ENCODE measurements at places on chromosomes 12 and 14. TPM values are rescaled to one million over a fixed set of nuclear protein-coding genes. Genes with fewer than 3 reads are reported as not detected.

GRCh38 chr14:54593860-54594259, 26.9 kb downstream of the SAMD4A start:
- DNase-seq = peak; percentile 71

- peak; percentile 41 for DNase-seq
Observed at GRCh38 chr12:23834076-23834475, 115.4 kb downstream of the SOX5 start.

- DNase-seq = no peak
Observed at GRCh38 chr12:107807471-107808150, 33.1 kb downstream of the ASCL4 start.

KRT4 gene
- 66.6 TPM for total RNA-seq

IAPP gene
- total RNA-seq = not detected

BAZ2A gene
- total RNA-seq = 10.8 TPM

Measured in bronchial epithelial cell (primary cell).